ENCODE measurements at places on chromosomes 7 and 10. TPM values are rescaled to one million over a fixed set of nuclear protein-coding genes. Genes with fewer than 3 reads are reported as not detected.
A peak's percentile ranks its signal among the peaks of the same experiment; 100 is the strongest.

DNA sequence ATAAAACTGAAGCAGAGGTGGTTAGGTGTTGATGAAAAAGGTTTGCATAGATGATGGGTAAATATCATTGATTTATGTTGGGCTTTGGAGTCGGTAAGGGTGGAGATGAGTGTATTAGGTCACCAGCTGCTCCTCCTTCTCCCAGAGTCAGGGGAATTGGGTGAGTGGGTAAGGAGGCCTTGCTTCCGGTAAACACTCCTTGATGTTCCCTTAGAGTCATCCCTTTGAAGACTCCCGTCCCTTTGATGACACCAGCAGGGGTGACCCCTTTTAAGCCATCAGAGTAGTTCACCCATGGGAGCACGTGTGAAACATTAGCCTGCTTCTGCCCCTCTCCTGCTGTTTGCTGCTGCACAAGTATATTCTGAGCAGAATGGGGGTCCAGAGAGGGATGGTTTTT lies 92.2 kb upstream of the DKK1 start:
- DNase-seq: no peak

- no peak for DNase-seq
Measured at GRCh38 chr10:109987452-109988211, 20.2 kb upstream of the ADD3 start.

DNA sequence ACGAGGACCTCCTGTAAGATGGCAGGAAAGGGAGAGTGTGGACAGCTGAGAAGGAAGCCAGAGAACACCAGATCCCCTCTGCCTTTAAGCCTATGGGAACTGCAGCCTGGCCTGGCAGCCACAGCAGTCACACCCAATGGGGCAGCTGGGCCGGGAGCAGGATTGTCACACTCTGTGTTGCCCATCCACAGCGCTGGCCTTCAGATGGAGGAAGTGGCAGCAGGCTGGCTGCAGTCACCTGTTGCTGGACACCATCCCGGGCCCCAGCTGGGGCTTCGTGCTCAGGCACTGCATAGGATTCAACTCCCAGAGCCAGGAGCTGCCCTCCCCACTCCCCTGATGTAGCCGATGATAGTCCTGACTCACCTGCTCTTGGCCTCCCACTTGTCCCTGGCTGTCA lies 114.4 kb downstream of the COL13A1 start:
- no peak for DNase-seq

DNA sequence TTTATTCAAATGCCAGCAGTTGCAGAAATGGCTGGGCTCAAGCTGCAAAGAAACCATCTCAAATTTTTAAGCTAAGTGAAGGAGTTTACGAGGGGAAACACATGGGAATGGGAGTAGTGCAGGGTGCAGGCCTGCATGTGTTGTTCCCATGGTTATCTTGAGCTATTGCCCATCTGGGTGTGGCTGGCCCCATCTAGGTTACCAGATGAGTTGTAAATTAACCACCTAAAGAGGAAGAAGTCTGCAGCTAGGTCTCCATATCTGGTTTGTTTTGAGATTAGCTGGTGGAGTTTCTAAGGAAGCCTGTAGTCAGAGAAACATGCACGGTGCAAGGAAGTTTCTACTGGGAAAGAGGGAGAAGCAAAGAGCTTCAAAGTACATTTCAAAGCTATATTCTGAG lies 23.3 kb upstream of the STEAP2 start:
- no peak for DNase-seq

GRCh38 chr10:13352519-13352918 lies 4.4 kb upstream of the SEPHS1 start:
- DNase-seq: peak; percentile 75

Gene LHFPL3
- not detected for total RNA-seq

Gene NKX1-2
- 57.8 TPM for total RNA-seq

Gene HTR5A
- total RNA-seq: not detected

Gene TMEM26
- total RNA-seq: 0.04 TPM

Data from H7 (cell line).